ENCODE measurements at places on chromosomes 5 and 9. TPM values are rescaled to one million over a fixed set of nuclear protein-coding genes. Genes with fewer than 3 reads are reported as not detected.

- no peak for DNase-seq
These were observed 5.1 kb downstream of the SEMA5A start for GRCh38 chr5:9540791-9541190.

- DNase-seq = peak; percentile 15
These were observed 26.1 kb upstream of the RNU6ATAC start for GRCh38 chr9:134190232-134191121.

GRCh38 chr5:2867373-2867933 is 116.0 kb upstream of the IRX2 start:
- DNase-seq = no peak

- peak; percentile 78 for DNase-seq
These were observed 104.9 kb downstream of the CFAP90 start for GRCh38 chr5:7745882-7746610.

GRCh38 chr9:14165376-14166035 is 148.4 kb downstream of the NFIB start:
- DNase-seq = no peak

CCNO gene
- 3.0 TPM for total RNA-seq

ERAP2 gene
- total RNA-seq = 21.2 TPM

TMEM252 gene
- 0.89 TPM for total RNA-seq

NPM1 gene
- 407 TPM for total RNA-seq

Measured in left colon (tissue), 2 donors.